HuH-7.5 (cell line): ENCODE measurements at places on chromosomes 16 and 17.
A peak's percentile ranks its signal among the peaks of the same experiment; 100 is the strongest.

DNA sequence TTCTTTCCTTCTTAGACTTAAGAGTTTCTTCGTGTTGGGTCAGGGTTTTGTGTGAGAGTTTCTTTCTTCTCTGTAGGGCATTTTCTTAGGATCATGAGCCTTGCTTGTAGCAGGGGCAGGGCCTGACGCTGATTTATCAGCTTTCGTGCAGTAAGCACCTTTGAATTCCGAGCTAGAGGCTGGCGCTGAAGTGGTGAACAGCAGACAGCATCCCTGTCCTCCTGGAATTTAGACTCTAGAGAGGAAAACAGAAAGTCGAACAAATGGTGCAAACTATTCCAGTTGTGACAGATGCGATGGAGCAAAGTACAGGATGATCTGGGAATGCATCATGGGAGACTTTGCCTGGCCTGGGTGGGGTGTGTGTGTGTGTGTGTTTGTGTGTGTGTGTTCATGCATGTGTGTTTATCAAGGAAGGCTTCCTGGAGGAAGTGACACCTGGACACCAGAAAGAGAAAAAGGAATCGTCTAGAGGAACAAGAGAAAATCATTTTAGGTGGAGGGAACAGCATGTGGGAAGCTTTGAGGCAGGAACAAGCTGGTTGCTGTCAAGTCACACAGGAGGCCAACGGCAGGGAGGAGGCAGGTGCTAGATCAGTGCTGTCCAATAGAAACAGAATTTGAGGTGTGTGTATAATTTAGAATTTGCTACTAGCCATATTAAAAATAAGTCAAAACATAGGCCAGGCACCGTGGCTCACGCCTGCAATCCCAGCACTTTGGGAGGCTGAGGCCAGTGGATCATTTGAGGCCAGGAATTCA lies 60.2 kb downstream of the WWP2 start:
- DNase-seq, result peak; percentile 30

DNA sequence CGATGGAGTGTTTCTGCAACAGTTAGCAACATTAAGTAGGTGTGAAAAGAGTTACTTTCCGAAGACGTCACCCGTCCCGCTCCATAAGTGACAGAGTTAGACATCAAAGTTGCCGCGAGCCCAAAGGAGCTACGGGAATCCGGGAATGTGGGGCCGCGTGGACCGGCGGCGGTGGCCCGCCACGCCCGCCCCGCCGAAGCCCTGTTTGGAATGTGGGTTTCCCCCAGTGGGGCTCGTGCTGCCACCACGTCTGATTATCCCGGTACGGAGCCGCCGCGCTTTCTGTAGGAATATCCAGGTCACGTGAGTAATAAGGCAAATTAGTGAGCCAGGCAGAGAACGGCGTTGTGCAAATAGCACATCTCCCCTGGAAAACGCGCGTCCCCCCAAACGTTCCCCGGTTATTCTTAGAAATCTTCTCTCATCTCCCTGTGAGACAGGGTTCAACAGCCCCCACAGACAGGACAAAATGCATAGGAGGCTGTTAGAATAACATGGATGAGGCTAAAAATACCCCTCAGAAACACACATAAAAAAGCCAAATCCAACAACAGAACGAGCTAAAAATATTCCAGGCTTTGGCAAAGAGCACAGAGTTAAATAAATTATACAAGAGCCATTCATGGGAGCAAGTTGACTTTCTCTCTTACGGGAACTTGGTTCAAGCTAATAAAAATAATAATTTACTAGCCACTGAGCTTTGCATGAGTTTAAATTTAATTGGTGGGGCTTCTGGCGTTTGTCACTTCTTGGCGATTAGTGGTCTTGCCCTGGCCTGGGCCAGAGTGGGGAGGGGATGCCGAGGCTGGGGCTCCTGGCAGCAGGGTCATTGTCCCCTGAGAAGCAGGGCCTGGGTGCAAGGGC lies 8.6 kb downstream of the BAHCC1 start:
- no peak for DNase-seq

DNA sequence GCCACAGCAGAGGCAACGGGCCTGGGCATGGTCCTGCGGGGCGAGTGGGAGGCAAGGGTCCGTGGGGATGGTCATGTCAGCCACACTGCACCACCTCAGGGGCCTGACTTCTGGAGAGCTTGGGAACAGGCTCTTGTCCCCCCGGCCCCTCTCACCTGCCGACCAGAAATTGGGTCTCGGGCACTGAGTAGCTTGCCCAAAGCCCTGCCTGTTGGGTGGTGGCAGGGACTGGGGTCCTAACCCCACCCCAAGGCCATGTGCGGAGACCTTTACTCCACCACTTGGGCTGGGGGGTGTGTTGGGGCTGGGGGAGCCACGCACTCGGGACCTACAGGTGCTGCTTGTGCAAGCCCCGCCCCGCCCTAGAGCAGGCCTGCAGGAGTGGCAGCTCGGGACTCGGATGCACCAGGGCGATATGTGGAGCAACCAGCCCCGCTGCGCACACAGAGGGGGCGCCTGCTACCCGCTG lies 24.2 kb upstream of the CHMP6 start:
- no peak for DNase-seq

- no peak for DNase-seq
Measured at GRCh38 chr16:56874800-56875199, 9.8 kb downstream of the SLC12A3 start.

GRCh38 chr17:12990041-12990808 lies 27.6 kb downstream of the ELAC2 start:
- no peak for DNase-seq

DNA sequence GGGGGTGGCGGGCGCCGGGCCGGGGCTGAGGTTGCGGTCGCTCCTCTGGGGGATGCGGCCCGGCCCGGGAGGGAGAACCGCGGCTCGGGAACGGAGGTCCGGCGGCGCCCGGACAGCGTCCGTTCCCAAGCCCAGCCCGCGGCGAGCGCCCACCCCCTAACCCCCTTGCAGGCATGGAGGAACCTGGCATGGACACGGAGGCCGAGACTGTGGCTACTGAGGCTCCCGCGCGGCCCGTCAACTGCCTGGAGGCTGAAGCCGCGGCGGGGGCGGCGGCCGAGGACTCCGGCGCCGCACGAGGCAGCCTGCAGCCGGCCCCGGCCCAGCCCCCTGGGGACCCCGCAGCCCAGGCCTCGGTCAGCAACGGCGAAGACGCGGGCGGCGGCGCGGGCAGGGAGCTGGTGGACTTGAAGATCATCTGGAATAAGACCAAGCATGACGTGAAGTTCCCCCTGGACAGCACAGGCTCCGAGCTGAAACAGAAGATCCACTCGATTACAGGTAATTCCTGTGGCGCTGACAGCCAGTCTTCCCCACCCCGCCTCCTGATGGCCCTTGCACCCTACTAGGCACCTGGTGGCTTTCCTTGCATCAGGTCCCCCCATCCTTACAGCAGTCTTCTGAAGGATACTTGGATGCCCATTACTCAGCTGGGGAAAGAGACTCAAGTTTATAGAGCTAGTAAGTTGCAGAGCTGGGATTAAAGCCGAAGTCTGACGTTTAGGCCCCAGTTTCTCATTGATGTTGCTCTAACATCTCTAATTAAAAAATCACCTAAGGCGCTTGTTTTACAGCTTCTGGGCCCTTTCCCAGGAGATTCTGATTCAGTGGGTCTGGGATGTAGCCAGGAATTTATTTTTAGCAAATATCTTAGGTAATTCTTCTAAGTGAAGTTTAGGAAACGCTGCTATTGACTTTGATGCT lies 514 bp downstream of the UBFD1 start:
- DNase-seq, result peak; percentile 9

- no peak for DNase-seq
Measured at GRCh38 chr17:18270046-18270931, 9.8 kb downstream of the MIEF2 start.

DNA sequence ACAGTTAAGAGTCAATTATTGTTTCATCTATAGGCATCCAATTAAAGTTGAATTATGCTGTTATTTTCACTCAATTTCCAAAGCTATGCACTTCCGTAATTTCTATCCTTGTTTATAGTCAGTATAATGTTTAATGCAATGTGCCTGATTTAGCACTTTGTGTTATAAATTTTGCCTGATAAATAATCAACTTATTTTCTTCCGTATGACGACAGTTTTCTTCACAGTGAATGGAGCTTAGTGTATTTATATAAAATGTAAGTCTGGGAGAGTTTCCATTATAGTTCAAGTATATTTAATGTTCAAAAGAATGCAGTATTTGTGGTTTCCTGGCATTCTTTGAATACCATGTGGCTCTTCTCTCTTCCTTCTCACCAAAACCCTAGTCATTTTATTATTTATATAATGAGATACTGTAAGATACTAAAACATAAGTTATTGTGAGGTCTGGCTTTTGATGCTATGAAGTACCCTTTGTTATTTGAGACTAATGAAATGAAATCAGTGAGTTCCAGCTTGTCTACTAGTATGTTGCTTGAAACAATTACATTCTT lies 240.6 kb downstream of the PRKCA start:
- DNase-seq, result no peak
